ENCODE measurements at places on chromosomes 2 and 18. TPM values are rescaled to one million over a fixed set of nuclear protein-coding genes. Genes with fewer than 3 reads are reported as not detected.

Gene GALNT5
- total RNA-seq: 23.4 TPM

Gene FNDC4
- total RNA-seq: 7.0 TPM

Gene SKA1
- total RNA-seq: 11.5 TPM

Gene PELI1
- total RNA-seq: 43.4 TPM

Gene PLEKHH2
- total RNA-seq: 53.6 TPM

Gene KCNK3
- 4.7 TPM for total RNA-seq

Gene GPR17
- total RNA-seq: 0.11 TPM

Gene RGPD8
- total RNA-seq: 55.9 TPM
